ENCODE measurements at places on chromosomes 3 and 15.

DNA sequence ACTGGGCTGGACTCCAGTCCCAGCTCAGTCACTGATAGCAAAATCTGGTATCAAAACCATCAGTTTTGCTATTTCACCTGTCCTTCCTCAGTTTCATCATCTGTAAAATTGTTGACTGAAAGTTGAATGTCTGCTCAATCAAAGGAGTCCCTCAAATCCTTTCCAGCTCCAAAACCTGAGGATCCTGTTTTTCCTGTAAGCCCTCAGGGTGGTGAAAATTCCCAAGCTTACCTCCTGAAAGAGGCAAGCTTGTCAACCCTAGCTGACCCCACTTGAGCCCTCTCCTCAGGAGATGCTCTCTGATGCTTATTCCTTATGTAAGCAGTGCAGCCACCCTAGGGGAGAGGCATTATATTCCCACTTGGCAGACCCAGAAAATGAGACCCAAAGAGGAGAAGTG is 82.6 kb downstream of the HMG20A start:
- no peak for DNase-seq

GRCh38 chr15:69302929-69303328 is 4.2 kb downstream of the PAQR5 start:
- DNase-seq: no peak

DNA sequence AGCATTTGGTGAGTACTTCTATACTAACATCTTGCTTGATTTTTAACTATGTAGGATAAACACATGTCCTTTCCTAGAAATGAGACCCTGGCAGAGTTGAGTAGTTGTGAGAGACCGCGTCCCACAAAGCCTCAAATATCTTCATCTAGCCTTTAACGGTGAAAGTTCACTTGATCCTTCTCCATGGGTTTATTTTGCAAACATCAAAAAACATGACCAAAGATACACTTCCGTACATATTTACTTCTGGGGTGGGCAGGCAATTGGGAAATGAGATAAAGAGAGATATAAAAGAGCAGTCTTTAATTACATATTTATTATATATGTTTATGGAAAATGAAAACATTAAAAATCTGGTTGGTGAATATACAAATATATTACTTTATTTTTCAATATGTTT is 5.2 kb upstream of the KAT2B start:
- DNase-seq: no peak

GRCh38 chr3:140117096-140117526 is 182.1 kb downstream of the CLSTN2 start:
- DNase-seq: no peak

DNA sequence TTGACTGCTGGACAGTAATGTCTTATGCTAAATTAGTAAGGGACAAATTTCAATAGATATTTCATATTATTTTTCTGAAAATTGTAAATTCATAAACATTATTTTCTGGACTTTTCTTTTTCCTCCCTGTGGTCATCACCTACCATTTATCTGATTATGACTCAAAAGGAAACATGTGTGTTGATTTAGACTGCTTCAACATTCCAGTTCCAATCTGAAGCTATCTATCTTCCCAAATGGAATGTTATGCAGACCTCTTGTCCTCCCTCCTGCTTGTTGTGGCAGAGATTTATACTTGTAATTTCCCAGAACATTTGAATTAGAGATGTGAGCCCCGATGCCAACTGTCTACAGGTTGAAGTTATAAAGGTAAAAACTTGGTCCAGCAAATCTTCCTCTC is 803.4 kb downstream of the TUSC7 start:
- DNase-seq: no peak

DNA sequence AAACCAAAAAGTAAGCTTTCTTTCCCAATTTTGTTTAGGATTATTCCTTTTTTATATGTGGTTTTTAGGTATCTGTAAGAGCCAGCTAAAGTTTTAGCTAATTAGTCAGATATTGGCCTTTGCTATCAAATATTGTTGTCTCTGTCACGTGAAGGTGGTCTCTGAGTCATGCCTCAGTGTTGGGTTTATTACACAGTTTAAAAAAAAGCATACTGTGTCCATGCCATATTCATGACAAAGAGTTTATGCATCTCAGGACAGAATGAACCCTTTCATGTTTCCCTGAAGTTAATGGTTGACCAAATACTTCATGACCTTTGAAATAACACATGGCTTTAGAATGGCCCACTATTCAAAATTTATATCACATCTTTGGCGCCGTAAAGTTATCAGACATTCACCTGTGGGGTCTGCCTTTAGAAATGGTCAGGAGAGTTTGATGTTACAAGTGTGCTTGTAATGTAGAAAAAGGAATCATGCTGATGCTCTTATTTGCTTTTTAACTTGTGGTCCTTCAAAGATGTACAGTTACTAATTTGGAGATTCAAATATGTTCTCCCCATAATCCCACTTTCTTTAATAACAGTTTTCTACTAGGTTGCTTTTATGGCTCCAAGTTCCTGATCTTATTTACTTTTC is 101.5 kb downstream of the MYRIP start:
- no peak for DNase-seq

DNA sequence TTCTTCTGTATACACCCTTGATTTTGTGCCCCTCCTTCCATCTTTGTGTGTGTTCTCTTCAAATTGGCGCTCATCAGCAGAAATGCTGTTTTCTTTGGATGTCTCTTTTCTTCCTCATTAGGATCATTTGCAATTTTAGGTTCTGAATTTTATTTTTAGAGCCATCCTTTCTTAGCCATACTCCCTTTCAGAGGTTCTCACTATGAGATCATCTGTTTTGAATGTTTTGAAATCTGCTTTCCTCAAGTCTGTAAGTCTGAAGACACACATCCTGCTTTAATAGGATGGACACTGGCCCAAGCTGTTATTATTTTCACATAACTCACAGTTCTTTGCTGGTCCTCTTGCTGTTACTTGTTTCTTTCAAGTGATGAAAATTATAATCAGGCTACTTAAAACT is 124.8 kb downstream of the BDH1 start:
- DNase-seq: peak; percentile 70

- no peak for DNase-seq
Measured at GRCh38 chr15:80732818-80733217, 37.7 kb downstream of the ABHD17C start.

DNA sequence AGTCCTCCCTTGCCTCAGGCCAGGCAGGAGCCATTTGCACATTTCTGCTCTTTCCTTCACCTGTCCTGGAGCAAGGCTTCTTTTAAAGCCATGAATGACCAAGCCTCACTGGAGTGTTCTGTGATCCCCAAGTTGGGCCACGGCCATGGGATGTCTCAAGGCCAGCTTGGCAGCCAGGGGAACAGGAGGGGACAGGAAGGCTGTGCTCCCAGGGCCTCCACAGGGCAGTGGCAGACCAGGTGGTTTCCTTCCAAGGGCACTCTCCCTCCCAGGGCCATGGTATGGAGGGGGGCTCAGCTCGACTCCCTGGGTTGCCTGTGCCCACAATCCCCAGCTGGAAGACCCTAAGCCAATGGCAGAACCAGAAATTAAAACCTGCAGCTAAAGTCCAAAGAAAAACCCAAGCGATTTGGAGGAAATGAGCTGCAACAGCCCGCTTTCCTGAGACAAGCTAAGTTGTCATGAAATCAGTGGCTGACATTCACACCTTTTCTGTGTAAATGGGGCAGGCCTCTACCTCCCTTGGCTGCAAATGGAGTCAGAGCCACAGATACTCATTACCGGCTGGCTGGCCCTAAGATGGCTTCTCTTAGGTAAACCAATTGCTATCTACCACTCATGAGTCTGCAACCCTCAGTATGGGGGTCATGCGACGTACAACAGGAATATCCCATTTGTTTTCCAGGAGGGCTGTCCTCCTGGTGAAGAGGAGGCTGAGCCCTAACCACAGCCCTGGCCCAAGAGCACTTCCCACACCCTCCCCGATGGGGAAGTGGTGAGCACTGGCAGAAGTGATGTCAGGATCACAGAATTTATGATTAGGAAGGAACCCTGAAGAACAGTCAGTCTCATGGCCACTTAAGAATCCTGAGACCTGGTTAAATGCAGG is 83.3 kb downstream of the SNRK start:
- no peak for DNase-seq

DNA sequence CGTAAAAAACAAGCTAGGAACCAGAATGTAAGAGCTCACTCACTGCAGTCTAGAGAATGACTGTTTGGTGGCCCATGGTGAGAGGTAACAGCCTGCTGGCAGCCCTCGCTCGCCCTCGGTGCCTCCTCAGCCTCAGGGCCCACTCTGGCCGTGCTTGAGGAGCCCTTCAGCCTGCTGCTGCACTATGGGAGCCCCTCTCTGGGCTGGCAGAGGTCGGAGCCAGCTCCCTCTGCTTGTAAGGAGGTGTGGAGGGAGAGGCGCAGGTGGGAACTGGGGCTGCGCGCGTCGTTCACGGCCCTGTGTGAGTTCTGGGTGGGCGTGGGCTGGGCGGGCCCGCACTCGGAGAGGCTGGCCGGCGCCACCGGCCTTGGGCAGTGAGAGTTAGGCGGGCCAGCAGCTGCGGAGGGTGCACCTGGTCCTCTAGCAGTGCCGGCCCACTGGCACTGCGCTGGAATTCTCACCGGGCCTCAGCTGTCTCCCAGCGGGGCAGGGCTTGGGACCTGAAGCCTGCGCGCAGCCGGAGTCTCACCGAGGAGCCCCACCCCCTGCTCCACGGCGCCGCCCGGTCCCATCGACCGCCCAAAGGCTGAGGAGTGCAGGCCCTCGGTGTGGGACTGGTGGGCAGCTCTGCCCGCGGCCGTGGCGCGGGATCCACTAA is 420.6 kb downstream of the RBMS3 start:
- no peak for DNase-seq

DNA sequence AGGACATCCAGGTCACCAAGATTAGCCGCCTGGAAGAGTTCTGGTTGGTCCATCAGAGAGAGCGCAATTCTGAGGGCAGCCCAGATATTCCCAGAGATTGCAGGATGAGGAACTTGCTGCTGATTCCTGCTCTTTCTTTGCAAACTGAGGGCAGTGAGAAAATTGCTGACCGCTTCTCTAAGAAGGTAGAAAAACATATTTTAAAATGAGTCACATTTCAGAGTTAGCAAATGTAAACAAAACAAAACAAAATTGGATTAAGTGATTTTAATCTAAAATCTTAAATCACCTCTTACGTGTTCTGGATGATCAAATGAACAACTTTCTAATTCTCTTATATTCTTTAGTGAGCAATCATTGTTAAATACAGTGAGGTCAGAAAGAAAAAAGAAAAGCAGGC is 149.0 kb downstream of the USP13 start:
- DNase-seq: no peak

- DNase-seq: no peak
Measured at GRCh38 chr3:119433613-119434325, 29.6 kb downstream of the TMEM39A start.

DNA sequence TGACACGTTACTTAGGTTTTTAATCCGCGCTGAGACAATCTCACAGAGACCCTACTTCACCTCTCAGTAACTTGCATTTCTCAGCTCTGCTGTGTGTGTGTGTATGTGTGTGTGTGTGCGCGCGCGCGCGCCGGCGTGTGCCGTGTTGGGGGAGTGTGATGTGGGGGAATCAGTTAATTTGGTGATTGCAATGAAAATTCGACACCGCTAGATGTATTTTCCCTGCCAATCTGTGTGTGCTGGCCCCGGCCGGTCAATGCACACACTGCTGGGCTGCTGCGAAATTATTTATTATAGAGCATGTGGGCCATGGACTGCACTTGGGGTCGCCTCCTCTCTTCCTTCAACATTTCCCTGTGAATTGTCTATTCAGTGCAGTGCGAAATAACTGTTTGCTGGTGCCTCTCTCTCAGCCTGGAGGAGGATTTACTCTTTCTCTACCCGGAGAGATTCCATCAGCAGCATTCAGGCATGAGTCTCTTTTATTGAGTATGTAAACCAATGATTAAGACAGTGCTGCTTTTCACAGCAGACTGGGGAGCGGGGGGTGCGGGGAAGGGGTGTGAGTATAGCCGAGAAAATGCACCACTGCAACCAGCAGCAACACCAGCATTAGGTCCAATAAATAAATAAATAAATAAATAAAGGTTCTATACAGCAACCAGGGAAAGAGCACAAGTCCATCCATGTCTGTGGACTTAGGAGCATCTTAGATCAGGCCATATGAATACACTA is 2.9 kb downstream of the CADM2 start:
- DNase-seq: no peak

DNA sequence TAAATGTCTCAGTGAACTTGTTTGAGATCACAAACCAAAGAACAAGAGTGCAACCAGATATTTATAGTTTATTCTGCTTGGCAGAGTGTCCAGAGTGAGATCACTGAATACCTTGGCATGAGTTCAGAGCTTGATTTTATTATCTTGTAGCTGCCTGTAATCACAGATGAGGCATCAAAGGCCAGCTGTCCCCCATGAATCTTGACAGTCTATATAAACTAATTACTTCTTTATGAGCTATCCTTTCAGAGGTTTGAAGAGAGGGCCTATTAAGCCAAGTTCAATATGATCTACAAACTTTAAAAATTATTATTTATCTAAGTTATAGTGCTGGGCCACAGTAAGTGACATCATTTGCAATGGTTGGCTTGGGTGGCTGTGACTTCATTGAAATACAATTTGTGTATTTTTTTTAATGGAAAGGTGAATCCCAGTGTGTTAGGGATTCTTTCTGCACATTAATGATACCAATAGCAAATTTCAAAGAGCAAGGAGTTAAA is 251.5 kb downstream of the CLSTN2 start:
- peak; percentile 11 for DNase-seq

DNA sequence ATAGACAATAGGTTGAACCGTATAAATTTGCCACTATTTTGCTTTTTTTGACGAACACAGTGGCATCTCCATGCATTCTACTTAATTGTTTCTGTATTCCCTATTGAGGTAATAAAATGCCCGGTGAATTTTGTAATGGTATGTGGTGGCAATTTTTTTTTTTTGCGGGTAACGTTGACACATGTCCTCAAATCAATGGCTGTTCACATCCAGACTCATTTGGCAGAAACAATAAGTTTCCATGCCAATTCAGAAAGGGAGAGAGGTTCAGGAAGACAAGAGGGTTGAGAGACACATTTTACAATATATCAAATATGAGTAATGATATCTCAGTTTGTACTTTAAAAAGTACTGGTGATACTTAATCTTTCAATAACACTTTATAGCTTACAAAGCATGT is 463.9 kb downstream of the WDR72 start:
- no peak for DNase-seq

GRCh38 chr3:119635719-119636118 is 24.7 kb downstream of the POPDC2 start:
- no peak for DNase-seq
